NB4 (cell line): ENCODE measurements at places on chromosomes 16 and 17.

DNA sequence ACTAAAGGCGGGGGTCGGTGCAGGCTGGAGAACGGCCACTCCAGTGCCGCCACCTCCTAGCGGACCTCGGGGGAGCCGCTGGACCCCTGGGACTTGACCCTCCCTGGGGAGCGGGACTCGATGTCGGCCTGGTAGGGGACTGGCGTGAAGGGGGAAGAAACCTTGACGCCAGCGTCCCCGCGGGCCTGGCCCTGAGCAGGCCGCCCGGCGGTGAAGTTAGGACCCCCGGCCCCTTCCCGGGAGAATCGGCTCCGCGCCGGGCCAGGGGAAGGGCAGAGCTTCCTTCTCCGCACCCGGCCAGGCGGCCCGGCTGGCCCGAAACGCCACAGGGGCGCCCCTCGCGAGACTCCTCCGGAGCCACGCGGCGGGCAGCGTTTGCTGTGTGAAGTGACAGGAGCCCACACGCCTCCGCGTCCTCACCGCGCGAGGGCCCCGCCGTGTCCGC, 389 bp downstream of the DUS1L start:
- DNase-seq, result no peak

DNA sequence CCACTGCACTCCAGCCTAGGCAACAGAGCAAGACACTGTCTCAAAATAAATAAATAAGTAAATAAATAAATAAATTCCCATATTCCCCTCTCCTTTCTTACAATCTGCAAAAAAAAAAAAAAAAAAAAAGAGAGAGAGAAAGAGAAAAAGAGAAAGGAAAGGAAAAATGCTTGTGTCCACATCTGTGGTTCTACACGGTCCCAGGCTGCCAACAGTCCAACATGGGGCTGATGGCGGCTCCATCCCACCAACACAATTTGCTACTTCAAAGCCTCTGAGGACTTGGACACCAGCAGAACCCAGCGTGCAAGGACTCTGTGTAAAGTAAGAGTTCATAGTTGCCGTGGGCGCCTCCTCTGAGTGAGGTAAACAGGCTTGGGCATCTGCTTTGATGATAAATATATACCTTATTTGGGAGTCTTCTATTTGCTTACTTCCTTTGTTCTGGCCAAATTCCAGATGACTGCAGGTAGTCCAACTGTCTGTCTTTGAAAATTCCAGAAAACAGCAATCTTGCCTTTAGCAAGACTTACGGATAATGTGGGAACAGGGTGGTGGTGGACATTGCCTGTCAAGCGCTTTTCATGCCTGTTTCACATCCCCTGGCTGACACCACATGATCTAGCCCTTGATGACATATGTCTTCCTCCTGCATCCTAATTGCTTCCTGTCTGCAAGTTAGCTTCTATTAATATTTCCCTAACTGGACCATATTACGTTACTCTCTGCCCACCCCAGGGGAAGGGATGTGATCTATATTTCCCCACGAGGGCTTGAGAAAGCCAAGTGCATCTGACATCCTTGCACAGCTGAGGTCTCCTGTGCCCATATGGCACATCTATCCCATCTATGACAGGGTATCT, 10.1 kb downstream of the LITAF start:
- DNase-seq, result peak; percentile 22

DNA sequence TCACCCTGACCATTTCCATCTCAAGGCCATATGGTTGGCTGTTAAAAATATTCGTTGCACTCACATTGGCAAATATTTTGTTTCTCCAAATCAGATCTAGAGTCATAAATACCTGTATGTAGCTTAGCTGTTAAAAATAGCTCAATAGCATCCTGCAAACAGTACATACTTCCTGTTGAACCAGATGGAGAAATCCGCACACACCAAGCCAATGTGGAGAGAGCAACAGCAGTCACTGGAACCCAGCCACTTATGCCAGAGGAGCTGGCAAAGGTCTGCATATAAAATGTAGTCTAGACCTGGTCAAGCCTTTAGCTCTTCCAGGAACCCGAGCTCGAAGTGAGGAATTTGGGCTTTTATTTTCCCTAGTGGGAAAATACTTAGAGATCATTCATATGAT, 146.4 kb upstream of the KCNJ16 start:
- DNase-seq, result no peak

GRCh38 chr16:22934786-22935185, 120.8 kb downstream of the HS3ST2 start:
- no peak for DNase-seq

DNA sequence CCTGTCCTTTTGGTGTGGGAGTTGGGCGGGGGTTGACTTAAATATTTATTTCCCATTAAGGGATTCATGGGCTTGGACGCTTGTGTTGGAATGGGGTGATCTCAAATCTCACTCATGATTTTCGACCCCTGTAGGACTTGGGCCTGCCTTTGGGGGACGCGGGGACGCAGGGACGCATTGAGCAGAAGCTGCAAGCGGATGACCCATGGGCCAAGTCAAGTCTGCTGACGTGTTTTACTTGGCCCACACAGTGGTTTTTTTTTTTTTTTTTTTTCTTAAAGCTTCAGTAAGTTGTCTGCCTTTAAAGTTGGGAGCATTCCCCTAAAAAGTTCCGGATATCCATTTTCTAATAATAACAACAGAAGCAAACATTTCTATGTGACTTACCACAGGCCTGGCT, 28.9 kb downstream of the CMIP start:
- no peak for DNase-seq

GRCh38 chr17:74749279-74750038, 1.0 kb downstream of the NHERF1 start:
- DNase-seq, result peak; percentile 53

DNA sequence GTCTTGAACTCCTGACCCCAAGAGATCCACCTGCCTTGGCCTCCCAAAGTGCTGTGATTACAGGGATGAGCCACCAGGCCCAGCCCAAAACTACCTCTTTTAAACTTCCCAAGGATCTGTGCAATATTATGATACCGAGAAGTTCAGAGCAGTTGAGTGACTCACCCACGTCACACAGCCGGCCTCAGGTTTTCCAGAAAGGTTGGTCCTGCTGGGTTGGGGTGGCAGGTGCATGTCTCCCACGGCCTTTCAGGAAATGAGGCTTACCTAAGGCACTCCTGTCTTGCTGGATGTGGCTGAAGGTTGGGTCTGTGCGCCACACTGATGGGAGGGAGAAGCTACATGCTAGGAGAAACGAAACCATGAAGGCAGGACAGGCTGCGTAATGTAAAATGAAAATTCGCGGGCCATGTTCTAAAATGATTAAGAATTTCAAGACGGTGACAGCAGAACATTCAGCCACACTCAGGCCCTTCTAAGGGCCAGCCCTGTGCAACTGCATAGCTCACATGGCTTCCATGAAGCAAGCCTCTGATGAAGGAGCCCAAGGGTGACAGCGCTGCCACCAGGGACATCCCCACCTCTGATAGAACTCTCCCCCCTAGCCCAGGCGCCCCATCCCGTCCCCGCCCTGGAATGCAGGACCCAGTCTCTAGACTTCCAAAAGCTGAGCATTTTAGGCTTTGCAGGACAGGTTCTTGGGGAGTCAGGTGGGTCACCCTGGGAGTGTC, 6.6 kb upstream of the GLIS2 start:
- DNase-seq, result no peak

DNA sequence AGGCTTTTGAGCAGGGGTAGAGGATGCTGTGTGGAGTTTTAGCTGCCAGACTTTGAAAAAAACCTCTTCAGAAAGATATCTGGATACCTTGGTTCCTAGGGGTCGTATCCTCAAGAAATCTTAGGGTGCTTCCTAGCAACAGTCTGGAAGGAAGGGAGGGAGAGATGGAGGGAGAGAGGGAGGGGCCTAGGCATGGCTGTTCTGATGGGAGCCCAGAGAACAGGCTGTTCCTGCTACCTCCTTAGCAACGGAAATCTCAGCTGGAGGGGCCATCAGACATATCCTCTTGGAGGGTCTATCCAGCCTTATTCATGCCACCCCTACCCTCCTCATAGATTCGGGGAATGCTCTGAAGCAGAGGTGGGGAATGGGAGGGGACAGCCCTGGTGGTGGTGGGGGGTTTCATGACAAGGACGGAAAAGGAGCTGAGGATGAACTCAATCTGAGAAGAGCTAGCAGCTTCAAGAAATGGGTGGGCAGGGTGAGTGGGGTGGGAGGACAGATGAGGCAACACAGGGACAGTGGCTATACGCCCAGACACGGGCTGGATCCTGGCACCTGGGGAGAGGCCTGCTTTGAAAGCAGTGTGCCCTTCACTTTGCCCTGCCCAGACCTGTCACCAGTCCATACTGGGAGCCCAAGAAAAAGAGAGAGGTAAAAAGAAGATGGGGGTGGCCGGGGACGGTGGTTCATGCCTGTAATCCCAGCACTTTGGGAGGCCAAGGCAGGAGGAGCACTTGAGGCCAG, 2.9 kb upstream of the THRA start:
- DNase-seq, result no peak

DNA sequence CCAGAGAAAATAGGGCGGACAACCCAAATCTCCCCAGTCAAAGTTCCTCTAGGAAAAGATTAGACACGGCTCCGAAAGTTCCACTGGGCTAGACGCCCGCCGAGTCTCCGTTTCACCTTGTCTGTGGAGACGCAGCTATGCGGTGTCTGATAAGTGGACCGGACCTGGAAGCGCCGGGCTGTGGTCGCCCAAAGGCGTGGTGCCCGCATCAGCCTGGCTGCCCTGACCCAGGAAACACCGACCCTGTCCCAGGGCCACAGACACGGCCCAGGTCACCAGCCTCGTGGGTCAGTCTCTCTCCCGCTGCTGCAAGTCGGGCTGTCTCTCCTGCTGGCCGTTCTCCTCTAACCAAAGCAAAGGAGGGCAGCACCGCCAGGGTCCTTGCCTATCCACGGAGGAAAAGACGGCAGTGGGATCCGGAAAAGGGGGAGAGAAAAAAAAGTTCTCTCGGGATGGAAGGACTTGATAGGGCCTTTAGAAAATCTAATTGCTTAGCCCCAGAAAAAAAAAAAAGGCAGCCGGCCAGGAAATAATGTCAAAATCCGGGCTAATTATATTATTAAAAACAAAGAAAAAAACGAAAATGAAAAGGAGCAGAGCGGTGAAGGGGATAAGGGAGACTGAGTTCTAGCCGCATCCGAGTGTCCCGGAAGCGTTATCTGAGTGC, 13.9 kb upstream of the FOXF1 start:
- DNase-seq, result no peak

- DNase-seq, result no peak
Measured at GRCh38 chr17:27281438-27281837, 12.5 kb upstream of the WSB1 start.

DNA sequence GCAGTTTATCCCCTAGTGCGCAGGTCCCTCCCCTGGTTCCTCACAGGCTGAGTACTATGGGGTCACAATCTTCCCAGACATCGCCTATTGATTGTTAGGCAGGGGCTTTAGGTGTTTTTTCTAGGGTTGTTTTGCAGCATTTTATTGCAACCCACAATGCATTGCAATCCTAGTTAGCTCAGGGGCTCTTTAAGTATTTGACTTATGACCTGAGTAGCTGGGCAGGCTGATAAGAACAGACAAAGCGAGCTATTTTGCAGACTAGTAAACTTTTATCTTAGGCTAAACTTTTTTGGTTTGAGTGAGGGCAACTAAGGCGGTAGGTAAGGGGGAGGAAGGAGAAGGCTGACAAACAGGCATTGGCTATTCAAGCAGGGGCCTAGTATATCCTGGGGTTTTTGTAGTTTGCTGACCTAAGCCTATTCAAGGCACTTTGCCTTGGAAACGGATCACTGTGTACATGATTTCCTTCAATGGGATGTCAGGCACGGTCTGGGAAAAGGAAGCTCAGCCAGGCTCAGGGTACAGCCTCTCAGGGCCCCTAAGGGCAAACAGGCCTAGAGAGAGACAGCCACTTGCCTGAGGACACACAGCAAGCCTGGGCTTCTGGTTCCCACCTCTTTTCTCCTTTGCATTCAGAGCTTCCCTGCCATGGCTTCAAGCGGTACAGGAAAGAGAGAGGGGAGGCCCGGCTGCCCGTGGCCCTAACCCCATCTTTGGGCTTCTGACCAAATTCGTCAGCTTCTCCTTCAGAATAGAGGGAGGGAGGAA, 6.4 kb downstream of the DRC7 start:
- no peak for DNase-seq
